ENCODE measurements at places on chromosomes 12 and 14.

GRCh38 chr12:64099397-64099796, 122.7 kb downstream of the KICS2 start:
- no peak for DNase-seq

- DNase-seq: no peak
These were observed 104.8 kb downstream of the GPATCH2L start for GRCh38 chr14:76256545-76256944.

- no peak for DNase-seq
These were observed 134.0 kb downstream of the GPR135 start for GRCh38 chr14:59331217-59331616.

GRCh38 chr14:58292187-58292586, 6.2 kb upstream of the ARID4A start:
- no peak for DNase-seq

DNA sequence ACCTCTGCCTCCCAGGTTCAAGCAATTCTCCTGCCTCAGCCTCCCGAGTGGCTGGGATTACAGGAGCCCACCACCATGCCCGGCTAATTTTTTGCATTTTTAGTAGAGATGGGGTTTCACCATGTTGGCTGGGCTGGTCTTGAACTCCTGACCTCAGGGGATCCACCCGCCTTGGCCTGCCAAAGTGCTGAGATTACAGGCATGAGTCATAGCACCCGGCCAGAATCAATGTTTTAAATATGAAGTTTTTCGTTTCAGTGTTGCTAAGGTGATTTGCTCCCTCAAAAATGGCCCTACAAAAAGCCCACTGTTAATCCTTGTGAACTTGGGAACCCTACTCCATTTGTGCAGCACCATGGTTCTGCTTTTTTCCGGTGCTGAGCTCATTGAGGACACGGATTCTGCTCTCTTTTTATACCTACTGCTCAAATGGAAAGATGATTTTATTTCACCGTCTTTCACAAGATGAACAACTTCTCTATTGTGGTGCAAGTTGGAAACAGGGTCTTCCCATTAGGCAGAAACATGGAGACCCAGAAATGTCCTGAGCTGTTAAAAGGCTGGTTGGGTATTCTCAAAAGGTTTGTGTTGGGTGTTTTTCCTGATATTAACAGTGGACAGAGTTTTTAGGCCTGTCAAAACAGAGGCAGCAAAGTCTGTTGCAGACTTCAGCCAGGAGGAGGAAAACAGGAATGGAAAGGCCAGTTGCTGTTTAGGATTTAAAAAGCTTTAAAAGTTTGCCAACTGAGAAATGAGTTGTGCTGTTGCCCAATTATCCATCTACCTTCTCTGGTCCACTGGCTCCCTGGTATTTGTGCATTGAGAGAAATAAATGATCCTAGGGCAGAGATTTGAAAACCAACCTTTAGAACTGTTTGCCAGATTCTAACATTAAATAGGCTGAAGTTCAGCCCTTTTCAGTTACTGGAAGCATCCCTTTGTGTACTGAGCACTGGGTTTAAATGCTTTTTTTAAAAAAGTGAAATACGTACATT, 85.8 kb downstream of the ATP23 start:
- DNase-seq: no peak

DNA sequence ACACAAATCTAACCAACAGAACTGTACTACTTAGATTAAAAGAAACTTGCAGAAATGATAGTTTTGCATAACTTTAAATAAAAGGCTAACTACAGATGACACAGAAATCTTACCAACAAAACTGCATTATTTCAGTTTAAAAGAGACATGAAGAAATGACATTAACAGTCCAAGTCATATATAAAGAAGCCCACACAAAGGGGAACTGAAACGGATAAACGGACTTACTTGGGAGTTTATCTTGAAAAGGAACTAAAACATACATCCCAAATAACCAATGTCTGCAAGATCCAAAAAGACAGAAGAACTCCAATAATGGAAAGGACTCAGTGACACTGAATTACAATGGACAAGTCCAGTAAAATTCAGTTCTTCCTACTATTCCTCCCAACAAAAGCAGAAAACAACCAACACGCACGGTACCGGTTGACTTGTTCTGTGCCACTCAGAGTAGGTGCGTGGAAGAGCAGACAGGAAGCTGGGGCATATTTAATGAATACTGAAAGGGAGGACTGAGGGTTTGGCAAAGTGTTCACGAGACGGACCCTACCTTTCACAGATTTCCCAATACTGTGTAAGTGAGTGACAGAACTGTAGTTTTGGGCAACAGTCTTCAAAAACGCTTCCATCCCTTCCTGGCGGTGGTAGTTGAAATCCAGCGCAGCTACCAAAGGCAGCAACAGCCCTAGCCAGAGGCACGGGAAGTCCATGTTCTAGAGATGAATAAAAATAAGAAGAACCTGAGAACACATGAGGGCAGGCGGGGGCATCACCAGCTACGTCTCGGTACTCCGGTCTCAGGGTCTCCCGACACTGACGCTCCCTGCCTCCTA, 627 bp downstream of the CPM start:
- no peak for DNase-seq

- DNase-seq: no peak
These were observed 13.3 kb downstream of the RNASE3 start for GRCh38 chr14:20904393-20905029.

- no peak for DNase-seq
These were observed 178.8 kb upstream of the DDHD1 start for GRCh38 chr14:53331921-53332320.

- DNase-seq: no peak
These were observed 116.2 kb downstream of the BMP4 start for GRCh38 chr14:53840444-53840843.

DNA sequence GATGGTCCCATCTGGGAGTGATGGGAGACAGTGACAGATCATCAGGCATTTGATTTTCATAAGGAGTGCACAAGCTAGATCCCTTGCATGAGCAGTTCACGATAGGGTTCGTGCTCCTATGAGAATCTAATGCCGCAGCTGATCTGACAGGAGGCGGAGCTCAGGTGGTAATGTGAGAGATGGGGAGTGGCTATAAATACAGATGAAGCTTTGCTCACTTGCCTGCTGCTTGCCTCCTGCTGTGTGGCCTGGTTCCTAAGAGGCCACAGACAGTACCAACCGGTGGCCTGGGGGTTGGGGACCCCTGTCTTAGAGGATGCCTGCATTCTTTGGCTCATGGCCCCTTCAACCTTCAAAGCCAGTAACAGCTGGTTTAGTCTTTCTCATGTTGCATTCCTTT, 130.3 kb downstream of the PTPN11 start:
- no peak for DNase-seq

DNA sequence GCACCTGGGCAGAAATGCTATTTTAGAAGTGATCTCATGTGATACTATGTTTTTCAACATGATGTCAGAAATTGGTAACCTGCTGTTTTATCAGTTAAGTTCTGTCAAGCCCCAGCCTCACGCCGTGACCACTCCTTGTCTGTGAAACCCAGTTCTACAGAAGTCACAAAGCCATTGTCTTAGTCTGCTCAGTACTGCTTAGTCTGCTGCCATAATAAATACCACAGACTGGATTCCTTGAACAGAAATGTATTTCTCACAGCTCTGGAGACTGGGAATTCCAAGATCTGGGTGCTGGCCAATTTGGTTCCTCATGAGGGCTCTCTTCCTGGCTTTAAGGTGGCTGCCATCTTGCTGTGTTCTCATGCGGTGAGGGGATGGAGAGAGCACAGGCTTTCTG, 176.9 kb downstream of the PRKCH start:
- no peak for DNase-seq

DNA sequence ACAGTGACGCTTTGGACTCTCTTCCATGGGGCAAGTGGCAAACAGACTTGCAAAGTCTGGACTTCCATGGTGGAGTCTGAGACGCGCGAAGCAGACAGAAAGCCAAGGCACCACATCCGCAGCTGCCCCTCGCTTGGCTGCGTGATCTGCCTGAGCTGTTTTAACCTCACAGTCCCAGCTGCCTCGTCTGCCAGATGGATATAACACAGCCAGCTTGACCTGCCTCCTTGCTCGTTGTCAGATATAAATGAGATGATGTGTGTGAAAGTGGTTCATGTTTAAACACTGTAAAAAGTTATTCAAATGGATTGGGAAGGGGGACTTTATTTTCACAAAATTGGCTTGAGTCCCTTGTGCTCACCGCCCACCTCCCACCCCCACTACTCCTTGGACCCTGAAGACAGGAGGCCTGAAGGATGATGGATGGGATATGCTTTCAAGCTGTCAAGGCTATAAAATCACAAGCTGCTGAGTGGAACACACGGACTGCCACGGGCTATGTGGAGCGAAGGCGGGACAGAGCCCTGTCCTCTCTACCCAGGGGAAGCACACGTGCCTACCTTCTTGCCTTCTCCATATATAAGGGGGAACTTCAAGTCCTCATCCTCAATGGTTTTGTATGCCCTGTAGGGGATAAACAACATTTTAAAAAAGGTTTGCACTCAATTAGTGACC, 226.9 kb downstream of the MON2 start:
- no peak for DNase-seq

DNA sequence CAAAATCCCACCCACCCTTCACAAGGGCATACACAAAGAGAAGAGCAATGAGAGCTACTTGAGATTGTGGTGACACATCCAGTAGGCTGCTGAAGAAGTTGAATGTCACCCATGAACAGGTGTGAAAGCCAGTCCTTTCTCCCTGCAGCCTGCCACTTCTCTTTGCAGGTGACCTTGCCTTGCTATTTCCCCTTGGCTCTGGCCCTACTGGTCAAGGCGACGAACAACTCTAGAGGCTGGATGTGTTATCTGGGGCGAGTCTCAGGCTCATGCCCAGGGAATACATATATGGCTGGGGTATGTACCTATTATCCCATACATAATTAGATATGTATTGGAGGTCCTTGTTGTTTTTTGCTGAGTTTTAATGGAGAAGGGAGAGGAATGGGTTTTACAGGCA, 70.2 kb upstream of the EGLN3 start:
- no peak for DNase-seq

DNA sequence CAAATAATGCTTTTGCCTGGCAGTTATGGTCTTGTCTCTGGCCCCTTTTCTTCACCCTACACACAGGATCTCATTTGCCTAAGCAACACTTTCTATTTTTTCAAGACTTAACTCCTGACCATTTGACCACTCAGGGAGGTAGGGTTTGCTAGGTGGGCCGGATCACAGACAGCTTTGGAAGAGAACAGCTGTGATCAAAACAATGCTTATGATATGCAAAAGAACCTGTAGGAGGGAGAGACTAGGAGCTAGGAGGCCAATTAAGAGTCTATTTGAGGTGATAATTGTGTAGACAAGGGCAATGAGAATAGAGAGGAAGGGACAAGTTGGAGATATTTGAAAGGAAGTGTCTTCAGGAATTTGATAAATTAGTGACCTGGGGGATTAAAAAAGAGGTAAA, 12.3 kb upstream of the DACT1 start:
- no peak for DNase-seq

DNA sequence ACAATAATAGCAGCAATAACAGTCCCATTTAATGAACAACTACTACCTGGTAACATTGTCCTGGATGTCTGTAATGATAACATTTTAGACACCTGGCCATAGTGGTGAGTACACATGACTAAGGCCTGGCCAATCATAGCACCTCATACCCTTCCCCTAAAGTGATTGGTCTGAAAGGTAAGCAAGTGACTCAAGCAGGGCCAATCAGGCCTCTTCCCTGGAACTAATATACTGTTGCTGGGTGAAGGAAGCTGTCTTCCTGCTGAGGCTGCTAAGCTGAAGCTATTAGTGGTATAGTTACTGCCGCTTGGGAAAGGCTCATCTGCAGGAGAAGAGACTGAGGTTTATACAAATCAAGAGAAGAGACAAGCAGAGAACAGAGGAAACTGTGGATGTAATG, 18.7 kb upstream of the NOS1 start:
- DNase-seq: no peak

- DNase-seq: no peak
These were observed 204.7 kb downstream of the CALM1 start for GRCh38 chr14:90601563-90601962.

GRCh38 chr12:59700153-59700450, 104.3 kb downstream of the SLC16A7 start:
- DNase-seq: no peak

DNA sequence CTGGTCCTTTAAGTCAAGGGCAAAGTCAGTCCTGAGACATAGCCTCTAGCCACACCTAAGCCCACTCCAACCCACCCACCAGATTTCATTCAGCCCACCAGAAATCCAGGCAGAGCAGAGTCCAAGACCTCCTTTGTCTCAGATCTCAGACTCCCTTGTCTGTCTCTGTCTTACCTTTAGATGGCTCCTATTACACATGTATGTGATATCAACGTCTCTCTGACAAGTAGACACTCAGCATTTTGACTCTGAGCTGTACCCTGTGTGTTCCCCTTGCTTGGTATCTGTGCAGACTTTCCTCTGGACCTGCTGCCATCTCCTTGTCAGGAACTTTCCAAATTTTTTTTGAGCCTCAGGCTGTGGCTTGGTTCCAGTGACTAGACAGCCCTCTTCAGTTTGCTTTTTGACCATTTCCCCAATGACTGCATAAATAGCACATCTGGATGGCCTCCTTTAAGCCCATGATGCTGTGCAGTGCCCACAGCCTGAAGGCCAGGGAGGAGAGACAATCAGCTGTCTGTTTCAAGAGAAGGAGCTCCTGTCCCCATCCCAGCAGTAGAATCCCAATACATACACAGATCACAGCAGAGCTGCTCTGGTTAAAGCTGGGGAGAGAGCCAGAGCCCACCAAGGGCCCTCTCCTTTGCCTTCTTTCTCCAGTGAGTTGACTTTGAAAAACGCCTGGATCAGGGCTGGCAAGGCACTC, 7.0 kb downstream of the POU6F1 start:
- no peak for DNase-seq

DNA sequence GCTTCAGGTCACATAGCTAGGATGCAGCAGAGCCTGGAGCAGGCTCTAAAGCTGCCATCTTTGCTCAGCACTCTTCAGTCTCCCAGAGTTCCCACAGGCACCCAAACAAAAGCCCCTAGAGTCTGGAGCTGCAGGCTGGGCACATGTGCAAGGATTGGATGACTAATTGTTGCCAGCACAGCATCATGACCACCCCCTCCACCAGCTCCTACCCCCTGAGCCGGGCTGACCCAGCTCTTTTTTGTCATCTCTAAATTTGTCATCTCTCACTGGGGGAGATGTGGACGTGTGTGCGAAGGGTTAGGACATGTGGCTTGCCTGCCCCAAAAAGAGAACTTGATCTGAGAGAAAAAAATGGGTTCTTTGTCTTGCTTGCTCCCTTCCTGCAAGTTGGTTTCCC, 4.3 kb upstream of the MMP19 start:
- DNase-seq: no peak

DNA sequence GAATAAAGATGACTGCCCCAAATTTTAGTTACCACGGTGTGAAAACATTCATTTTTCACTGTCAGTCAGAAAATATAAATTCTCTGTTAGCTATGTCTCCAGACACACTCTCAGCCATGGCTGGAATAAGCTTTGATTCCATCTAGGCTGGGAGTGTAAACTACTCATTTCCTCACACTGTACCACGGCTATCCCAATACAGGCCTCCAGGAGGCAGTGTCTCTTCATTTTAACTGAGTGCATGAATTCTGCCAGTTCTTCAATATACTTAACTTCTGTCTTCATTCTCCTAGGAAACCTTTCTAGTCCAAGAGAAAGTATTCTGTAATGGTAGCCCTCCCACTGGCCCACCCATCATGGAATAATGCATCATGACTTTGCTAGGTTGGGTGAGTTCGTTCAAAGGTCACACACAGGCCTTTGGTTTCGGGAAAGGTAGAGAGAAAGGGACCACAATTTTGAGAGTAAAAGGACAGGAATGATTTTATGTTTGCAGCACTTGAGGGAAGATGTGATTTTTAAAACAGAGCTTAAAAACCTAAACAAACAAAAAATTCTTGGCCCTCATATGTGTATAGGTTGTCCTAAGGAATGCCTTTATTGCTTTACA, 381.1 kb downstream of the SEC23A start:
- DNase-seq: no peak
